Stimulated activated CD4-positive, alpha-beta T cell treated with anti-CD3 and anti-CD28 coated beads, Interleukin-15, amount 100 ng/mL, for 48 hours (primary cell): ENCODE measurements at places on chromosomes 2 and 18.

DNA sequence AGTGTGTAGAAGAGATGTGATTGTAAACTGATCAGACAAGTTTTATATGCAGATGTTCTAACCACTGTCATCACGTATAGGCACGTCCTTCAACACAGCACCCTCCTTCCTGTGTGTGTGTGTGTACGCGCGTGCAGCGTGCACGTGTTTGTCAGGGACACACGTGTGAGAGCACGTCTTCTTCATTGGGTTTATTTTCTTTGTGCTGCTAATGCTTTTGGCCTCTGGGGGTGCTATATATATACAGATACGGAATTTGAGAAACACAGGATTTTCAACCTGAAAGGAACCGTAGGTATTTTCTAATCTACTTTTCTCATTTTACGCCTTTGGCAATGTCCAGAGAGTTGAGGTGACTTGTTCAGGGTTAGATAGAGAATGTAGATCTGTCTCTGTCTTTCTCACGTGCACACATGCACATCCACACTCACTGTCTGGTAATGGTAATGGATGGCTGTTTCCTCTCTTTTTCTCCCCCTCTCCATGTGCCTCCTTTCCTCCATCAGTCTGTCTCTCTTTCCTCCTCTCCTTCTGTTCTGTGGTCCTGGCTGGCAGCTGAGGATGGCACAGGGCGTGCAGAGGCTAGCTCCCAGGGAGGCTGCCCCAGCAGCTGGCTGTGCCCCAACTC is 13.4 kb upstream of the CELF4 start:
- no peak for DNase-seq

DNA sequence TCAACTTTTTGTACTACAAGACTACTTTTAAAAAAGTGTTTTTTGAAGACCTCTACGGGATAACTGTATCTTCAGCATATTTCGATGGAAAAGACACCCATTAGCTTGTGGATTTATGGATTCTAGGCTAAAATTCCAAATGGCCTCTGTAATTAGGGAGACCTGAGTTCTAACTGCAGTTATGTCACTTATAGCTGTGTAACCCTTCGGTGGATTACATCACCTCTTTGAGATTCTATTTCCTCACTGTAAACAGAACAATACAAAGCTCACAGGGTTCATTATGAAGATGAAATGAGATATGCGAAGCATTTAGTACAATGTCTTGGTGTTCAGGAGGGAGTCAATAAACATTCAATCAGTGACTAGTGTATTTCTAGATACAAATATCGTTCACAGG is 24.2 kb downstream of the LMAN2L start:
- no peak for DNase-seq

DNA sequence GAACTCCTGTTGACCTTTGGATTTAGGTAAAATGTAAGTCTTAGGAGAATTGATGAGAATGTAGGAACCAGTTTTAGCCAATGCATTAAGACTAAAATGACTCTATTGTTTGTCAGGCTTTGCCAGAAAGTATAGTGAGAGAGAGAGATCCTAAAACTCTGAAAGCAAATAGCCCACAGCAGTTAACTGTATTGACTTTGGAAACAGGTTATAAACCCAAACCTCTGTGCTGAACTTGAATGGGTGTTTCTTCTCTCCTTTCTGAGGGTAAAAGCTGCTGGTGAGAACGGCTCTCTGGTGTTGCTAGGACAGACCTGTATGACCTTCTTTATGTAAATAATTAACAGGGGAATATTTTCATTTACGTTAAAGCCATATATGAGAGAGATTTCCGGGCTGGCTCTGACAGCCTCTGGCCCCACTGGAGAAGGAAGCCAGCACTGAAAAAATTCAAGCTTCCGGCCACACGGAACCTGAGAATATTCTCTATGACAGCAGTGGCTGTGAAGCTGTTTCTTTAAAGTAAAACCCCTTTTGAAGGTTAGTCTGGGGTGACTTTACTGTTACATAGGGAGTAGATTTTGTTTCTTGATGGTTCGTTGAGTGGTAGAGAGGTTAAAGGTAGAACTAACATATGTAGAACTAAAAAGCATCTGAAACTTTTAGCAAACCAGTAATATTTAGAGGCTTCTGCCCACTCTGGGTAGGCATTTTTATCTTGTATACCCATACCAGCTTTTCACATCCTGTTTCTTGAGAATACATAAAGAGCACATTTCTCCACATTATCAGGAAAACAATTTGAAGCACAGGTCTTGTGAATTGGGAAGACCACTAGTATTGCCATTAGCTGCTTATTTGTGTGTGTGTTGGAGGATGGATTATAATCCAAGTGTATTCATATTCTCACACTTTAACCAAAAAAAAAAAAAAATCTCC is 123.8 kb downstream of the SPTBN1 start:
- no peak for DNase-seq

- DNase-seq: no peak
Measured at GRCh38 chr2:32900246-32900973, 46.3 kb upstream of the LTBP1 start.

DNA sequence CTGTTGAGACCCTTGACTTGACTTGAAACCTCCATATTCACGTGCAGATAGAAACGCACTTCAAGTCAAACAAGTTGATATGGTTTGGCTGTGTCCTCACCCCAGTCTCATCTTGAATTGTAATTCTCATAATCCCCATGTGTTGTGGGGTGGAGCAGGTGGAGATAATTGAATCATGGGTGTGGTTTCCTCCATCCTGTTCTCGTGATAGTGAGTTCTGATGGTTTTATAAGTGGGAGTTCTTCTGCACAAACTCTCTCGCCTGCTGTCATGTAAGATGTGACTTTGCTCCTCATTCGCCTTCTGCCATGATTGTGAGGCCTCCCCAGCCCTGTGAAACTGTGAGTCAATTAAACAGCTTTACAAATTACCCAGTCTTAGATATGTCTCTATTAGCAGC is 21.4 kb downstream of the SLC3A1 start:
- no peak for DNase-seq

DNA sequence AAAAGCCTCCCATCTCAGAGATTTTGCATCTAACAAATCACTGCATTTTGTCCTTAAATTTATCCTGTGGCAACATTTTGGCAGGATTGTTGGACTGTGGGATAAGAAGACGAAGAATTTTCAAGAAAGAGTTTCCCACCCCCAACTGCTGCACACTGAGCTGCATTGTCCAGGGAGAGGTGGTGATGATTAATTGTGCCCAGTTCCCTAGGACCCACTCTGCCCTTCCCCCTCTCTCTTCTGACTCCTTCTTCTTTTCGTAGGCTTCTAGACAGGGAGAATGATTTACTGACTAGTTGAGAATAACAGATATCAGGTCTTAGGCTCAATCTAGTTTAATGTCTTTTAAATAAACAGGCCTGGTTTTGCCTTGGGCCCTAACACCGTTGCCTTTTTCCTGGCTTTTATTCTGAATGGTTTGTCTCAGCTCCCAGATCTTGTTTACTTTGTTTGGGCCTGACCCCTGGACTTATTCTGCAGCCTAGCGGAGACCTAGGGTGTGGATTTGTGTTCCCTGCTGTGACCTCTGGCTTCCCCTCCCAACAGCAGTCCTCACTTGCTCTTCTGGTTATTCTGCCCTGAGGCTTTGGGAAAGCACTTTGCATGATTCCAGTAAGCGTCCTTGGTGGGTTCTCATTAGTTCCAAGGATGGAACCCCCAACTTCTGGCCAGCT is 233.3 kb downstream of the INSIG2 start:
- no peak for DNase-seq

GRCh38 chr2:240856151-240856980 is 12.3 kb upstream of the AGXT start:
- no peak for DNase-seq

- DNase-seq: no peak
Measured at GRCh38 chr2:84477886-84478285, 18.8 kb upstream of the SUCLG1 start.

DNA sequence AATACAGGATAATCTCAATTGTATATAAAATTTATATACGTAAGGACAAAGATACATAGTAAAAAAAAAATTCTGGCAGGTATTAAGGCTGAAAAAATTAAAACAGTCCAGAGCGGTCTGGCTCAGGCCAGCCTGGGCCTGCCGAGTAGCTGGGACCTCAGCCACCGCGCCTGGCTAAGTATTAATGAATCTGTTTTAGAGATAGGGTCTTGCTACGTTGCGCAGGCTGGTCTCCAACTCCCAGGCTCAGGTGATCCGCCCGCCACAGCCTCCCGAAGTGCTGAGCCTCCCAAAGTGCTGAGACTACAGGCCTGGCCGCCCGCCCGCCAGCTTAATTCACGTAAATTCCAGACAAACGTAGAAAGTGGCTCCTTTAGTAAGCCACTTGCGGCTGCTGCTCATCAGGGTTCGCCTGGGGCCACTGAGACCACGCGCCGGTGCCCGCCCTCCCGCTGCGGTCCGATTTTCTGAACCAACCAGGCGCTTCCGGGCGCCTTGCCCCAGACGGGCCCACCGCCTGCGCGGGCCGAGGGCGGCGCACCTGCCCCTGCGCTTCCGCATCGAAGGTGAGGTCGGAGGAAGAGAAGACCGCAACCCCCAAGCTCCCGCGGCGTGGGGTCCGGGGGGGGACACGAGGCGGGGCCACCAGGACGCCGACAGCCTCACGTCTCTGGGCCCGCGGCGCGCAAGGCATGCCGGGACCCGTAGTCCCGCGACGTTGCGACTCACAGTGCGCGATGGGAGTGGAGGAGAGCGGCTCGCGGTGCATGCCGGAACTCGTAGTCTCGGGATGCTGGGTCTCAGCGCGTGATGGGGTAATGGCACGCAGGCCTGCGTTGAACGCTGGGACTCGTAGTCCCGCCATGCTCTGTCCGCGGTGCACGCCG is 695 bp upstream of the CTDP1 start:
- DNase-seq: peak; percentile 95

DNA sequence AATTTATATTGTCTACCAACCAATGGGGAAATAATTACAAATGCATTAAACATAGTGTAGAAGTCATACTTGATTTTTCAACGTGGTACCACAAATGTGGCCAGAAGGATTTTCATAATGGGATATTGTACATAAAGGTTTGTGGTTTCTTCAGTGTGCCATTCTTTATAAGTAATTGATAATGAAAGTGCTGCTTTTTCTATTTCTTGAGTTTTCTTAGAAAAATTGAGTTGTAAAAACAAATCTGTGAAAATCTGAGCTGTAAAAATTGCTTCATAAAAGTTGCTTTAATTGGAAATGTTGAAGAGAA is 103.6 kb downstream of the KYNU start:
- no peak for DNase-seq

DNA sequence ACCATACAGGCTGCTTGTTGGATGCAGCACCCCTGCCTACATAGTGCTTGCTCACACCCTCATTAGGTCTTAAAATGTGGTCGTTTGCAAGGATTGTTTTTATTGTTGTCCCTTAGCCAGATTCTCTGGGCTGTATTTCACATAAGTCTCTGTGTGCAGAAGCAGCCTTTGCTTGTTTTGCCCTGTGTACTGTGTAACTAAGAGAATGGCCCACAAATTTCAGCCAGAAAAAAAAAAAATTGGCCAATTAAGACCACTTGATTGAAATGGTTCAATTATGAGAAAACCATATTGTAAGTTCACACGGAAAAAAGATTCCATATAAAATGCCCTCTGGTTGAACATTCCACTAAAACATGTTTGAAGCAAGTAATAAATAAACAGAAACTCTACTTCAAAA is 377.1 kb upstream of the SOX11 start:
- no peak for DNase-seq

DNA sequence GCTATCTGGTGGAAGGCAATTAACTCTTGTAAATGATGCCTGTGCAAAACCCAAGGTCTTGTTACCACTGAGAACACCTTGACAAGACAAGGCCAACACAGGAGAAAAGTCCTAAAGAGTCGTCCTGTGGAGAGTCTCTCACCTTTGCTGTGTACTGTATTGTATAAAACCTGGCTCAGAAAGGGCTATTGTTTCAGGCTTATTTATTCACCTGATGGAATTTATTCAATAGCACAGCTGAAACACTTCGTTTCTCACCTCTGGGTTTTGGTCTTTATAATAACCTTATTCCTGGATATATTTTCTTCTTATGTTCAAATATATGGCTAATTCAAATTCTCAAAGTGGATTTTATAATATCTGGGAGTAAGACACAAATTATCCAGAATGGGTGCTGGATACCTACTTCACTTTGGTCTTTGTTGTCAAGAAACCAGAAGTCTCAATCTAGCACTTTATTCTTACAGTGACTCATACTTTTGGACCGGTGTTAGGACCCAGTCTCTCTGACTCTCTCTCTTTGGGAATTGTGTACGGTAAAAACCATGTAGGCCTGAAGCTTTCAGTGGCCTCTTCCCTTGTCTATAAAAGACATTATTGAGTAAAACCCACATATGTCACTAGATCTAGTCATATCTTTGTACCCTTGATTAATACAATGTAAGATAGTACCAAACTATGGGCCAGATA is 16.1 kb upstream of the STAT4 start:
- DNase-seq: no peak

GRCh38 chr2:219440388-219441256 is 6.0 kb downstream of the SPEG start:
- no peak for DNase-seq

DNA sequence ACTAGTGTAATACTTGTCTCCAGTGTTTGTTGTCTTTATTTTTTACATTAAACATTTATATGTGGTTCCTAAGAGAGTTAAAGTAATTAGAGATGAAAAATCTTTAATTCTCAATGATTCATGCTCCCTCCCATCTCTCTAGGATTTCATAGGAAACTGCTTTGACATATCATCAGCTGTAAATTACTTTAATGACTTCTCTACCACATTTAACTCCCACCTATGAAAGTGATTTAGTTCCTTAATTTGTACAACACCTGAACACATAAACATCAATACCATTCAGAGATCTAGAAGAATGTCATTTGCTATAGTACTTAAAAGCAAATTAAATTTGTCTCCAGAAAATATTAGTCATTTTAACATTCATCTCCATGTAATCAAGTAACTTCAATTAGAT is 524.2 kb upstream of the CHAC2 start:
- no peak for DNase-seq

DNA sequence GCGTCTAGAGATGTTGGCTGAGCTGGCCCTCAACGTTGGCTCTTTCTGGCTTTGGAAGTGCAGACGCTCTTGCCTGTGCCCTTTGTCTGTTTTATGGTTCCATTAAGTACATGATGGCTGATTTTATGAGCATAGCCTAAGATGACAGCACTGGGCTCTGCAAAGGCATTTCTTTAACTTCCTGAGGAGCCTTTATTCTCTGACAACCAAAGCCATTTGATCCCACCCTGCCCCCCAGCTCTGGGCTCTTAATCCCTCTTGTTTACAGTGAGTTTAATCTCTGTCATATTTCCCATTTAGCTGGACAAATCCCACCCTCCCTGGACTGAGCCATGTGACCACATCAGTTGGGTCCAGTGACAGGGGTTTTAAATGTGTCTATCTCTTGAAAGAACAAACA is 195.9 kb downstream of the ACKR3 start:
- DNase-seq: no peak

GRCh38 chr18:3679241-3679640 is 229.3 kb downstream of the TGIF1 start:
- no peak for DNase-seq

DNA sequence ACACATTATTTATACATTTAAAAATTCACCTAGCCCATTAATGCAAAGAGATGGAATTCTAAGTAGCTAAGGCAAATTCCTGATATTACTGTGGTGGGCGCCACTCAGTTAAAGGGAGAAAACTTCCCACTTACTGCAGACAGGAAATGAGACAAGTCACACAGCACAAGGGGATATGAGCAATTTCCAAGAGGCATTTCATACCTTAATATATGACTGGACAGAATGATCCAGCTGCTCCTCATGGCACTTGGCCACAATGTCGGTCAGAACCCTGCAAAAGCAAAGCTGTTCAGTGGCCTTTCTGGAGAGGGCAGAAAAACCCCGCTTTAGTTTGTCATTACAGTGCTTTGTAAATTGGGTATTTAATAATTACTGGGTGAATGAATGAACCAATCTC is 121.4 kb upstream of the CCDC195 start:
- no peak for DNase-seq

GRCh38 chr2:105140240-105140568 is 101.3 kb upstream of the GPR45 start:
- no peak for DNase-seq
